ELR (cell line): ENCODE measurements at places on chromosomes 12 and 14.

- DNase-seq, result no peak
Observed at GRCh38 chr14:88902850-88903249, 78.4 kb downstream of the TTC8 start.

DNA sequence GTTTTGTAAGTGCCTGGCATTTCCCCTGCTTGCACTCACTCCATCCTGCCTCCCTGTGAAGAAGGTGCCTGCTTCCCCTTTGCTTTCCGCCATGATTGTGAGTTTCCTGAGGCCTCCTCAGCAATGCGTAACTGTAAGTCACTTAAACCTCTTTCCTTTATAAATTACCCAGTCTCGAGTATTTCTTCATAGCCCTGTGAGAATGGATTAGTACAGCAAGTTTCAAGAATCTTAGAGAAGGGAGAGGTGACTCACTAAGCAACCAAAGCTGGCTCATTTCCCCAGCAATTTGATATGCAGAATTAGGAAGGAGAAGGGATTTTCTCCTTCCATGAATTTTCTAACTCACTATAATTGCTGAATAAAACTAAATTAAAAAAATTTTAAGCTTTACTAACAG, 251.0 kb upstream of the FOXG1 start:
- peak; percentile 86 for DNase-seq

DNA sequence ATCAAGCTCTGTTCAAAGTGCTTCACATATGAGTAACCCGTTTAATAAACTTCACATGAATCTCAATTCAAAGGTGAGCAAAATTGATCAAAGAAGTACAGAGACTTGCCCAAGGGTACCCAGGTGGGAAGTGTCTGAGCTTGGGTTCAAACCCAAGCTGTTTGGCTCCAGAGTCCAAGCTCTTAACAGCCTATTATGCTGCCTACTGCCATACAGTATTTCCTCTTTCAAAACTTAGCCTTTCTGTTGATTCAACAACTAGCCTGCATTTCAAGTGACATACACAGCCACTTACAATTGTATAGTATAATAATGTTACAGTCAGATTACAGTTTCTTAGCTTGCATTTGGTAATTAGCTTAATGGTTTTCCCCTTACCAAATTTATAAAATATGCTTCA, 29.7 kb downstream of the FRMD6 start:
- no peak for DNase-seq

DNA sequence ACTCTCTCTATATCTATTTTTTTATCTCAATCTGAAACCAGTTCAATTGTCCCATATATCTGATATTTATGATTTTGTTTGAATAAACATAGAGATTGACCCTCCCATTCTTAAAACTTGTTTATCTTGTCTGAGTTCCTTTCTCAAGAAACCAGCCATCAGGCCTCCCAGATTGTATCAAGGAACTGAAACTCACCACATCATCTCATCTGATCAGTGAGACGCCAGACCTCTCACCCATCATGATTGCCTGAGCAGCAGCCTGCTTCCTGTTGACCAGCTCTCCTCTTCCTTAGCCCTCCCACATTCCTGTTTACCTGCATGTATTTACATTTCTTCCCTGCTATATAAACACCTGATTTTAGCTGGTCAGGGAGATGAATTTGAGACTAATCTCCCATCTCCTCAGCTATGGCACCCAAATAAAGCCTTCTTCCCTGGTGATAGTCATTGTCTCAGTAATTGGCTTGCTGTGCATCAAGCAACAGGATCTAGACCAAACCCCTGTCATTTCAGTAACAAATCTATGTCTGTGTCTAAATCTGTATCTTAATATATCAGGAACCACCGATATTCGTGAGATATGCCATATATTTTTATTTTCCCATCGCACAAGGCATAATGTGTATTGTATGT, 323.6 kb downstream of the TMTC2 start:
- DNase-seq, result no peak

- no peak for DNase-seq
Observed at GRCh38 chr14:77808250-77808649, 8.3 kb downstream of the ADCK1 start.

GRCh38 chr12:85441741-85442140, 161.7 kb downstream of the ALX1 start:
- peak; percentile 37 for DNase-seq

GRCh38 chr12:132143336-132144071, 615 bp downstream of the DDX51 start:
- peak; percentile 34 for DNase-seq

GRCh38 chr12:92049403-92049802, 96.2 kb downstream of the BTG1 start:
- DNase-seq, result no peak

- no peak for DNase-seq
Observed at GRCh38 chr14:26209699-26210098, 388.1 kb downstream of the NOVA1 start.

- DNase-seq, result no peak
Observed at GRCh38 chr14:93727039-93727740, 61.1 kb downstream of the PRIMA1 start.

DNA sequence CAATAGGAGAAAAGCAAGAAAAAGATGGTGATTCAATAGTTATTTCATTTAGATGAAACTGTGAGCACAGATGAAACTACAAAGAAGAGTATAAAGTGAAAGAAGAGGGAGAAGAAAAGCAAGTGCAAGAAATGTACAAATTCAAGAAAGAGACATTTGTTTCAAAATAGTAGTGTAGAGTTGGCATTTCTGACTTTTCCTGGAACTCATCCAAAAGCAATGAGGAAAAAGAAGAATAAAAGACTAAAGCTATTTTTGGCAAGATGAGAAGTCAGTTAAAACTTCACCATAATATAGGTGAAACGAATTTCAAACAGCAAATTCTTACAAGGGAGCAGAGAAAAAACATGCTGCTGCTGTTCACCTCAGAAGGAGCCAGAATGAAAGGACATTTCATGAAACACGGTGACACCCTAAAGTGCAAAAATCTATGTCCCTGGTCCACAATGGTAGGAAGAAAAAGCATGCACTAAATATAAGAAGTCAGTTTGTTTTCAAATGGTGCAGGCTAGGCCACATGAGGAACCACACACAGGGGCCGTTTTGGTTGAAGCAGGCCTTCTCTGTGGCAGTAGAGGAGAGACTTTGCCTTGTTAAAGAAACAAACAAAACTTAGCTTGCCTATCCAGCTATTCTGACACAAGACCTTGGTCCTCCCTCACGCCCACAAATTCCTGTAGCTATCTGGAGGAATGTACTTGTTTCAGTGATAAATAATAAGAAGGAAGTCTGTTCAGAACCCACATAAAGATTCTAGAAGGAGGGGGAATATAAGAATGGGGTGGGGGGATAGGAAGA, 11.1 kb upstream of the CMAS start:
- DNase-seq, result no peak

GRCh38 chr12:54988402-54989054, 4.0 kb upstream of the TESPA1 start:
- no peak for DNase-seq

- DNase-seq, result peak; percentile 78
Observed at GRCh38 chr14:99884834-99885648, 91.8 kb downstream of the EML1 start.

DNA sequence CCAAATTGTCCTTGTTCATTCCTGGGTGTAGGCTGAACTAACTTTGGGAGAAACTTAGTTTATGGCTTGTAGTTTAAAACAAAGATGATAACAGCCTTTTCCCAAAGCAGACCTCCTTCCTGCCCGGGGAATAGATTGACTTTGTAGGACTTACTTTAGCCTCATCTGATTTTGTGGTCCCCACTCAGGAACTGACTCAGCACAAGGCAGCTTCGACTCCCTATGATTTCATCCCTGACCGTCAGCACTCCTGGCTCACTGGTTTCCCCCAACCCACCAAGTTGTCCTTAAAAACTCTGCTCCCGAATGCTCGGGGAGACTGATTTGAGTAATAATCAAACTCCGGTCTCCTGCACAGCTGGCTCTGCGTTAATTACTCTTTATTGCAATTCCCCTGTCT, 40.1 kb upstream of the DDHD1 start:
- peak; percentile 51 for DNase-seq

GRCh38 chr14:68668028-68668427, 124.8 kb downstream of the ZFP36L1 start:
- DNase-seq, result no peak

- no peak for DNase-seq
Observed at GRCh38 chr12:66392266-66392915, 90.1 kb downstream of the HELB start.

- DNase-seq, result no peak
Observed at GRCh38 chr12:113057565-113058485, 1.3 kb downstream of the DTX1 start.

GRCh38 chr14:96106891-96107290, 67.7 kb downstream of the C14orf132 start:
- no peak for DNase-seq

GRCh38 chr14:70283156-70283555, 76.3 kb downstream of the COX16 start:
- no peak for DNase-seq

DNA sequence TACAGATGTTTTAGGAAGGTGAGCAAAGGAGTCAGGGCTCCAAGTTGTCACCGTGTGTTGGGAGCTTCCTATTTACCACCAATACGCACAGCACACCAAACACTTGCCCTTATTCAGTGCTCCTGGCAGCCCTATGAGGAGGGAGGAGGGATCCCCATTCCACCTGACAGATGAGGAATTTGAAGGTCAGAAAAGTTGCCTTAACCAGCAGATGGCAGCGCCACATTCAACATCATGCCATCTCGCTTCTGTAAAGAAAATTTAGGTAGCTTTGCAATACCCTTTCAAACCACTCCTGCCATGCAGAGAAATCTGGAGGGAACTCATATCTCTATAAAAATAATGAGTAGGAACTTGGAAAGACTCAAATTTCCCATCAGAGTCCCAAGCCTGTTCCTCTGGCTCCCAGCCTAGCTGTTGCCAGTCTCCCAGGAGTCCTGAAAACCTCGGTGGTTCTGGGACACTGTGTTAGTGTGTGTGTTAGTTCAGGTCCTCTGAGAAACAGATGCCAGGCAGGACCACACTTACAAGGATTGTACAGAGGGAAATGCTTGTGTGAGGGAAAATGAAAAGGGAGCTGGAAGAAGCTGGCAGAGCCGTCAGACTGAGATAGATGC, 410.5 kb downstream of the MED13L start:
- DNase-seq, result peak; percentile 3

DNA sequence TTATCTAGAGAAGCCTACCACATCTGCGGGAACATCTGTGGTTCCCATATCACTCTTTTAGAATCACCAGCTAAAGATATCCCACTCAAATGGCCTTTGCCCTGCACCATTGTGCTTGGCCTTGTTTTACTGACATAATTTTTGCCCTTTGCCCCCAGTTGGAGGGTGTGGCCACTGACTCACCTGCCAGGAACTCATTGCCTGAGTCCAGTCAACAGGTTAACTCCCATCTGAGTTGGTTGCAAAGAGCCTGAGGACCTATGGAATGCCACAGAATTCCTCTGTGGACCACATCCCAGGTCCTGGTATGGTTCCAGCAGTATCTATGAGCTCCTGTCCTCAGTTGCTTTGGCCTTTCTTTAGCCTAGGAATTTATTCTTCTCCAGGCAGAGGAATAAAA, 55.7 kb upstream of the PTGR2 start:
- peak; percentile 97 for DNase-seq

- no peak for DNase-seq
Observed at GRCh38 chr12:105324704-105325103, 5.8 kb upstream of the C12orf75 start.

GRCh38 chr12:78683031-78683430, 181.5 kb upstream of the SYT1 start:
- DNase-seq, result peak; percentile 35
